ENCODE measurements at places on chromosomes 3 and 15.

GRCh38 chr3:148126956-148127355 is 570.7 kb upstream of the AGTR1 start:
- DNase-seq, result no peak

- DNase-seq, result no peak
These were observed 44.6 kb upstream of the FILIP1L start for GRCh38 chr3:100158918-100159330.

DNA sequence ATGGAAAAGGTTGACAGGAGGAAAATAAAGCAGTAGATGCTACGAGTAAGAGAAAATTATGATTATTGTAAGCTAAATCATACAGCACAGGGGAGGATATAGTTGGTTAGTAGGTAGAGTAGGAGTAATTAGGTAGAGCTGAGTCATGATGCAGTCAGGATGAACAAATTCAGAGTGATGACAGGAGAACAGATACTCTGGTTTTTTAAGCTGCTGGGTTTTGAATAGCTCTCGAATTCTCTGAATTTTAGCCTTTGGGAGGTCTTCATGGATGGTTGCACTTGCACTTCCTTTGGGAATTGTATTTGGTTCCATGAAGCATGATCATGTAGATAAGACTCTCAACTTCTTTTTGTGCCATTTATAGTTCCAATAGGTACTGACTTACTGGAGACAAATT is 96.2 kb downstream of the ECT2 start:
- no peak for DNase-seq

GRCh38 chr15:80568876-80569605 is 126.1 kb upstream of the ABHD17C start:
- no peak for DNase-seq

- DNase-seq, result no peak
These were observed 1080.8 kb downstream of the TUSC7 start for GRCh38 chr3:117790235-117790987.

- DNase-seq, result no peak
These were observed 51.6 kb downstream of the ATG7 start for GRCh38 chr3:11323813-11324212.

- DNase-seq, result no peak
These were observed 670.4 kb downstream of the FHIT start for GRCh38 chr3:60580809-60581208.

DNA sequence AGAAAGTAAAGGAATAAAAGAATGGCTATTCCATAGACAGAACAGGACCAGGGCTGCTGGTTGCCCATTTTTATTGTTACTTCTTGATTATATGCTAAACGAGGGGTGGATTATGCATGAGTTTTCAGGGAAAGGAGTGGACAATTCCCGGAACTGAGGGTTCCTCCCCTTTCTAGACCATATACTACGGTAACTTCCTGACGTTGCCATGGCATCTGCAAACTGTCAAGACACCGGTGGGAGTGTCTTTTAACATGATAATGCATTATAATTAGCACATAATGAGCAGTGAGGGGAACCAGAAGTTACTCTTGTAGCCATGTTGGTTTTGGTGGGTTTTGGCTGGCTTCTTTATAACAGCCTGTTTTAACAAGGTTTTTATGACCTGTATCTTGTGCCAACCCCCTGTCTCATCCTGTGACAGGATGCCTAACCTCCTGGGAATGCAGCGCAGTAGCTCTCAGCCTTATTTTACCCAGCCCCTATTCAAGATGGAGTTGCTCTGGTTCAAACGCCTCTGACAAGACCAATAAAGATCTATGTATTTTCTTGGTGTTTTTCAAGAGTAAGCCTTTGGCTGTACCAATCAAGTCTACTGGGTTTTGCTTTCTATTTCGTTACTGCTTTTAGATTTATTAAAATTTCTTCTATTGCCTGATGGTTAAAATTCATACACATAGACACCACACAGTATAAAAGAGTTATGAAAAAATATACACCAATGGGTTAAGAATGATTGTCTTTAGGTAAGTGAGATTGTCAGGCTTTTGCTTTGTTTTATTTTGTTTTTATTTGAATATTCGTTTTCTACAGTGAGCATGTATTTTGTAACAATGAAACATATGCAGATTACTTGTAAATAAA is 37.4 kb upstream of the CTDSPL start:
- no peak for DNase-seq
